ENCODE measurements at places on chromosomes 12 and 14.

GRCh38 chr12:50545213-50545612 lies 40.4 kb downstream of the DIP2B start:
- DNase-seq = no peak

DNA sequence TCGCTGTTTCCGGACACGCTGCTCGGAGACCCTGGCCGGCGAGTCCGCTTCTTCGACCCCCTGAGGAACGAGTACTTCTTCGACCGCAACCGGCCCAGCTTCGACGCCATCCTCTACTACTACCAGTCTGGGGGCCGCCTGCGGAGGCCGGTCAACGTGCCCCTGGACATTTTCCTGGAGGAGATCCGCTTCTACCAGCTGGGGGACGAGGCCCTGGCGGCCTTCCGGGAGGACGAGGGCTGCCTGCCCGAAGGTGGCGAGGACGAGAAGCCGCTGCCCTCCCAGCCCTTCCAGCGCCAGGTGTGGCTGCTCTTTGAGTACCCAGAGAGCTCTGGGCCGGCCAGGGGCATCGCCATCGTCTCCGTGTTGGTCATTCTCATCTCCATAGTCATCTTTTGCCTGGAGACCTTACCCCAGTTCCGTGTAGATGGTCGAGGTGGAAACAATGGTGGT lies 90.0 kb downstream of the GALNT8 start:
- no peak for DNase-seq

DNA sequence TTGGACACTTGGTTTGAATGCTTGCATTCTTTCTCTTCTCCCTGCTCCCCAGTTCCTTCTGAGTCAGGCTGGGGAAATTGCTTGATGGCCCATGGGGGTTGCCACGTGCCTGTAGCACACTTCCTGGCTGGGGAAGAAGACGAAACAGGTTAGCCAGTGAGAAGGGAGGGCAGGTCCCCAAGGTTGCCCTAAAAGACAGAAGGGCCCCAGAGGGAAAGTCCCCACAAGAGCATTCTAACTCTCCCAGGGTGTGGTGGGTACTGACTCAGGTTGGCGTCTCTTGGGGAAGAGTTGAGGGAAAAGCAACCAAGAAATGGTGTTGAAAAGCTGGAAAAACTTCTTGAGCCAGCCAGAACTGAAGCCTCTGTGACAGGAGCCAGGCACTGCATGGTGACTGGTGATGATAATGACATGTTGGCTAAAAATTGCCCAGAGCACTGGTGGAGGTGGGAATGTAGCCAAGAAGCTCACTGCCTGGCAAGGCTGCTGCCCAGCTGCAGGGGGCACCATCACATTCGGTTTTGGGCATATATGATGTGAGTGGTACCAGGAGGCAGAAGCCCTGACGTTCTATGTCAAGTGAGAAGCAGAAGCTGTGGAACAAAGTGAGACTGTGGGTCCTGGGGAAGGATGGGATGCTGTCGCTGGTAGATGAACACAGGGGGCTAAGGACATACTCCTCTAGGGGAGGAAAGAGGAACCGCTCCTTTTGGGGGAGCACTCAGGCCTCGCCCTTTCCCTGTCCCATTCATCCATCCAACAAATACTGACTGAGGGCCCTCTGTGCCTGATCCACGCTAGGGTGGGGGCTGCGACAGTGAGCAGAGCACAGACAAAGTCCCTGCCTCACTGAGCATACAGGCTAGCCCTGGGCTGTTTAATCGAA lies 8.1 kb upstream of the RABGGTA start:
- DNase-seq = no peak

- DNase-seq = peak; percentile 2
Measured at GRCh38 chr12:60394665-60395064, 798.8 kb downstream of the SLC16A7 start.

DNA sequence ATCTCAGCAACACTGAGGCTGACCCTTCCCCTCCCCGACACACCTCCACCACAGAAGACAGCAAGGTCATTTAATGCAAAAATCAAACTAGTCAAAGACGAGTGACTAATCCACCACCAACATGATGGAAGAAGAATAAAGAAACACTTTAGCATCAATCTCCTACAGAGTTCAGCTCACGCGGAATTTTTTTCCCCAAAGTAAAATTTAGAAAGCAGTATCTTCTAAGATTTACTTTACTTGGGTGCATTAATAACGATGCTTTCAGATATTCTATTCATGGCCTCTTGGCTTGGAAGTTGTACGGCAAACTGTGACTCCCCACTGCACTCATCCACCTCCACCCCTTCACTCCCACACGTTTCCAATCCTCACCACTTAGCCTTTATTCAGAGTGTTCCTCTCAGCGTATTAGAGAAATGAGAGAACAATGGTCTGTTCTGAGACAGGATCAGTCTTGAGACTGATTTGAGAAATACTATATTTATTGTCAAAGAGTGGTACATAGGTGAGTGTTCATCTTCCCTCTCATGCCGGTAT lies 1.9 kb downstream of the EGLN3 start:
- no peak for DNase-seq

- DNase-seq = peak; percentile 74
Measured at GRCh38 chr12:13390381-13390861, 193.9 kb downstream of the EMP1 start.

Data from fibroblast of the conjunctiva (primary cell).